ENCODE measurements at places on chromosomes 6 and 20.

DNA sequence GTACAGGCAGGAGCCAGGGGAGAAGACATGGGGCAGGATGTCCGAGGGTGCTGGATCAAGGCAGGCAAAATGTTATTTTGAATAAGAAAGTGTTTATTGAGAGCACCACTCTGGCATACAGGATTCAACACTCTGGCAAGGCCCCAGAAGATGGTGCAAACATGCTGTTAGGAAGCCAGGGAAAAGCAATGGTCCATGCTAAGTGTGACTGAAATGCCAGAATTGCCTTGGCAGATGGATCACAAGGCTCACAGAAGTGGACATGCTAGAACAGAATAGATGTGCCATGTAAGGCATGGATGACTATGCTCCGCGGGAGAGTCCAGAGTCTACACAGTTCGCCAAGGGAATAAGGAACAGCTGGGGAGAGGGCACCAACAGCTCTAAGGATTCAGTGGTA is 54.6 kb downstream of the QRSL1 start:
- no peak for DNase-seq

GRCh38 chr6:32819729-32820128 is 2.9 kb upstream of the HLA-DOB start:
- DNase-seq, result no peak

GRCh38 chr6:42418724-42419123 is 33.0 kb downstream of the TRERF1 start:
- no peak for DNase-seq

DNA sequence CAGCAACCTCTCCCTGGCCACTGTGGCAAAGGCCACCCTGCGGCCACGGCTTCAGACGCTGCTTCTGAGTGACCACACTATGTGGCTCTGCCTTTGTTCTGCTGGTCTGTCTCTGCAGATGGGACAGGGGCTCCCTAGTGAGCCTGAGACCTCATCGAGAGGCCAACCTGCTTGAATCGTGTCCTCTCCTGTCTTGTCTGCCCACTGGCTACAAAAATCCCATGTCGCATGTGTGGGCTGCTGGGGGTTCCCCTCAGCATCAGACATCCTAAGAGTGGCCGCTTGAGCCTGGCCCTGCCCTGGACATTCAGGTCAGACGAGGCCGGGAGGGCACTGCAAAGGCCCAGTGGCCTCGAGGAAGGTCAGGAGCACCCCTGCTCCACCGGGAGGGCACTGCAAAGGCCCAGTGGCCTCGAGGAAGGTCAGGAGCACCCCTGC is 222.9 kb downstream of the DLL1 start:
- no peak for DNase-seq

- peak; percentile 54 for DNase-seq
Observed at GRCh38 chr20:884983-885952, 30.9 kb downstream of the ANGPT4 start.

DNA sequence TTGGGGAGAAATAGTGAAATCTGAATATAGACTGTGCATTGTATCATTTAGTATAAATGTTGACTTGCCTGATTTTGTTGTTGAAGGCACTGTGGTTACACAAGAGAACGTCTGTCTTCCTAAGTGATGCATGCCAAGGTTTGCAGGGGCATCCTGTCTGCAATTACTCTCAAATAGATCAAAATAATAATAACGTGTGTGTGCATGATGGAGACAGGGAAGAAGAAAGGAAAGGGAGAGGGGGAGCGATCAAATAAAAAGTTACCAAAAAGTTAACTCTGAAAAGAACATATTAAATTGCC is 14.4 kb downstream of the PREX1 start:
- DNase-seq, result no peak

DNA sequence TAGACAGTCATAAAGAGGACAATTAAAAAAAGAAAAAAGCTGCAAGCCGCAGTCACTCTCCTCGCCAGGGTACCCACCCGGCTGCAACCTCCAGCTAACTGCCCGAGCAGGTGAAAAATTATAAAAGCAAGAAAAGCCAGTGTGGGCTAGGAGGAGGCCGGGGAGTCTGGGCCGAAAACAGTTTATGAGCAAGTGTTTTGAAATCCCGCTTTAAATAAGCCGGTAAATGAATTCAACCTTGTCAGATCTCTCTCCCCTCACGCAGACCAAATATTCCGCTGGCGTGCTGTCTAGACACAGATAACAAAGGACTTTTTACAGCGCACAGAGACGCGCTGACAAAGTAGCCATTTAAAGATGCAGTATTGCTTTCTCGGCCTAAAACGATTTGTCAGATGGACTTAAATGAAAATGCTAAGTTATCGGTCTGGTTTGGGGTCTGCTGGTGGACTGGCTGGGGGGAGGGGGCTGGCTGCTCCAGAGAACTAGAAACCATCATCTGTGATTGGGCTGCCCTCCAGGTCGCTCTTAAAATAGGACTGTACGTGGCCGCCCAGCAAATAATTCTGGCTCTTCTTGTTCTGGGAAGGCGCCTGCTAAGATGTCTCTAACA is 24.6 kb downstream of the PMEPA1 start:
- DNase-seq, result peak; percentile 13

- no peak for DNase-seq
Observed at GRCh38 chr6:12113190-12113577, 101.1 kb downstream of the HIVEP1 start.

GRCh38 chr20:5822569-5822968 is 72.4 kb downstream of the SHLD1 start:
- no peak for DNase-seq

DNA sequence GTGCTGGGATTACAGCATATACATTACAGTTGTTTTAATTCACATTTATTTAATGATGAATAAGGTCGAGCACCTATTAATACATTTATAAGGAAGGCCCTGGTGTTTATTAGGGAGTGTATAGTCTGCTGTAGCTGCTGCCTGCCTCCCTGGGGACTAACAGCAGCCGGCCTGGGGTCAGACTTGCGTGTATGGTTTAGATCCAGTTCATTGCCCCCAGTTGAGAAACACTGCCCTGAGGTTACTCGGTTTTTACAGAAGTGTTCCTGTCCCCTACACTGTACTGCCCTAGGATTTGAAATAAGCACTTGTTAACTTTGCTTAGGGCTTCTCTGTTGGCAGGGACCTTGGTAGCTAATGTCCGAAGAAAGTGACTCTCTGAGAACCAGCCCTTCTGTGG is 4.0 kb downstream of the TTPAL start:
- DNase-seq, result no peak

DNA sequence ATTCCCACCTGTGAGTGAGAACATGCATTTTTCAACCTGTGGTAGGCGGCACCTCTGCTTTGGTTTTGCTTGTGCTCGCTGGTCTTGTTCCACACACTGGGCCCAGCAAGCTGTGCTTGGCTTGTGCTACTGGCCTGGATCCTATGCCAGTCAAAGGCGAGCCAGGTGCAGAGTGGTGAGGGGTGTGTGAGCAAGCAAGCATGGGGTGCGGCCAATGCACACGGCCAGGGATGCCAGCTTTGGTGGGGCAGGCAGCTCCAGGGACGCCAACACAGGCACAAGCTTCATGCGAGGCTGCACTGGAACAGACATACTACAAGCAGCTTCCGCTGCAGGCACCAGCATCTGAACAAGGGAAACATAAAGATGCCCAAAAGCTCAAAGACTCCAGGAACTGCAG is 654.9 kb upstream of the EYS start:
- DNase-seq, result no peak

- DNase-seq, result peak; percentile 28
Observed at GRCh38 chr6:107075951-107076381, 39.3 kb downstream of the BEND3 start.

DNA sequence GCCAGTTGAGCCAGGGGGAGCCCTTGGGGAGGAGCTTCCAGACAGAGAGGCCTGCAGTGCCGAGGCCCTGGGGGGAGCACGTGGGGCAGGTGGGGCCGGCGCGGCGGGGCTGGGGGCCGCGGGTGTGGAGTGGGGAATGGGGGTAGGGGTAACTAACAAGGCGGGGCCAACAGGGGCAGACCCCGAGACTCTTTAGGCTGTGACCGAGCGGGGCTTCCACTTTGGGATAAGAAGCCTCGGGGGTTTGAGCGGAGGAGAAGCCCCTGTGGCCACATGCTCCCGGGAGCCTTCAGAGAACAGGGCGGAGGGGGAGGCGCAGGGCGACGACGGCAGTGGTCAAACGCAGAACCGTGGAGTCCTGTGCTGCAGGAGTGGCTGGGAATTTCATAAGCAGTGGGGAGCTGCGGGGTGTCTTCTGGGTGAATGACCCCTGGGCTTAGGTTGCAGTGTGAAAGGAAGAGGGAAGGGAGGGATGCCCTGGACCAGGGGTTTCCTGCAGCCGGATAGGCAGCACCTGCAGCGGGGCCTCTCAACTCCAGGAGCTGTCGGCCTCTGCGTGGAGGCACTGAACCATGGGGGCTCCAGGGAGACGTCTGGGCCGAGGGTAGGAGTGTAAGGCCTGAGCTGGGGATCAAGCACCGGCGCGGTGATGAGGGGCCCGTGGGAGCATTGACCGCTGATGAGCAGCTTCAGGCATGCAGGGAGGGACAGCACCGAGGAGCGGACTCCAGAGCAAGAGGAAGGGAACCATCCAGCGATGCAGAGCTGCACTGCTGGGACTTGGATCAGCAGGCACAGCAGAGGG is 121.0 kb downstream of the SYNDIG1 start:
- DNase-seq, result no peak

- DNase-seq, result no peak
Observed at GRCh38 chr20:18701969-18702368, 111.6 kb upstream of the SCP2D1 start.

- peak; percentile 67 for DNase-seq
Observed at GRCh38 chr6:90610301-90610750, 23.5 kb upstream of the MAP3K7 start.

GRCh38 chr6:18168264-18168663 is 13.0 kb downstream of the KDM1B start:
- no peak for DNase-seq

- no peak for DNase-seq
Observed at GRCh38 chr6:127515234-127515793, 3.8 kb downstream of the MTCL3 start.

- no peak for DNase-seq
Observed at GRCh38 chr6:167697316-167697715, 129.4 kb upstream of the AFDN start.

DNA sequence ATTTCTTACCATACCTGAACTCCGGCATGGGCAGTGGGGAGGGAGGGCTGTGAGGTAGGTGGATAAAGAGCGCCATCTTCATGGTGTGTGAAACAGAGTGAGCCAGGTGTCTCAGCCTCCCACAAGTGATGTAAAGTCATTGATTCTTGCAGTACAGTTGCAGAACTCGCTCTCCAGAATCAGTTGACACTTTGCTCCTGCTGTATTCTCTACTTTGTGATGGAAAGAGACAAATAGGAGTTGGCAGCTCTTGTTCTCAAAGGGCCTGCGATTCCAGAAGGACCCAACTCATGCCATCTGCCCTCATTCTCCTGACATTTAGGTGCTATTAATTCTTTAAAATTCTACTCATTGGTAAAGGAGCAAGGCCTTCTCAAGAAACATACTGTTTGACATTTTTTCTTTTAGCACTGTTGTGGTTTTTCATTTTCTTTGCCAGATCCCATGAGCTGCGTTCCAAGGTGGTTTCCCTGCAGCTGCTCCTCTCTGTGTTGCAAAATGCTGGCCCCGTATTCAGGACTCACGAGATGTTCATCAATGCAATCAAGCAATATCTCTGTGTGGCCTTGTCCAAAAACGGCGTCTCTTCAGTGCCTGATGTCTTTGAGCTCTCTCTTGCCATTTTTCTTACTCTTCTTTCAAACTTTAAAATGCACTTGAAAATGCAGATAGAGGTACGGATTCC is 49.3 kb downstream of the ARFGEF2 start:
- DNase-seq, result no peak

- no peak for DNase-seq
Observed at GRCh38 chr20:57877131-57877824, 167.5 kb upstream of the PMEPA1 start.

DNA sequence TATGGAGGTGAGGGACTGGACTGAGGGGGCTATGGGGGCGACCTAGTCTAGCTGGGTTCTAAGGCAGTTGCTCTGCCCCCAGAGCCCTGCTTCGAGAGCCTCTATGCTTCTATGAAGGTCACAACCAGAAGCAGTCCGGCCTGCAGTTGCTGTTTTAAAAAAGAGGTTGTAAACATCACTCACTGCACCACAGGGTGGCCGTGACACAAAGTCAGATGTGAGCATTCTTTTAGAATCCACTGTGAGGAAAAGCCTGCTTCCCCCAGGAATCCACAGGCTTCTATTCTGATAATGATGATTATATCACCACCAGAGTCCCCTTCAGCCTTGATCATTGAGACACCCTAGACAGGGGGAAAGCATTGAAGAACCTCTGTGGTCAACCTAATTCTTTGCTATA is 229.7 kb upstream of the AGPAT4 start:
- no peak for DNase-seq

GRCh38 chr20:34220561-34220960 is 20.7 kb upstream of the ASIP start:
- no peak for DNase-seq

- no peak for DNase-seq
Observed at GRCh38 chr20:62737271-62737811, 28.7 kb downstream of the NTSR1 start.

DNA sequence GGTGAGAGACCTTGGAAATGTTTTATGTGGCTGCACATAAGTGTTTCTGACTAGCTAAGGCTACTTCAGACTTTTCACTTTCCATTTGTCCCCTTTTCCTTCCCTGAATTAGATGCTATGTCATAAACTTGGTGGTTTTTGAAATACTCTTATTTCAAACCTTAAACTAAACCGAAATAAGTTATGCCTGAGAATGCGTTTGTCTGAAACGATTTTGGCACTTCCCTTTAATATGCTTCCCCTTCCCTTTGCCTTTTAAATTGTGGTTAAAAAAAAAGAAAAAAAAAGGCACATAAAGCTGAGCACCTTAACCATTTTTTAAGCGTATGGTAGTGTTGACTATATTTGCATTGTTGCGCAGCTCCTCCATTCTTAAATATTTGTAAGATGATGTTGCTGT is 14.3 kb downstream of the ZNF451 start:
- DNase-seq, result no peak

DNA sequence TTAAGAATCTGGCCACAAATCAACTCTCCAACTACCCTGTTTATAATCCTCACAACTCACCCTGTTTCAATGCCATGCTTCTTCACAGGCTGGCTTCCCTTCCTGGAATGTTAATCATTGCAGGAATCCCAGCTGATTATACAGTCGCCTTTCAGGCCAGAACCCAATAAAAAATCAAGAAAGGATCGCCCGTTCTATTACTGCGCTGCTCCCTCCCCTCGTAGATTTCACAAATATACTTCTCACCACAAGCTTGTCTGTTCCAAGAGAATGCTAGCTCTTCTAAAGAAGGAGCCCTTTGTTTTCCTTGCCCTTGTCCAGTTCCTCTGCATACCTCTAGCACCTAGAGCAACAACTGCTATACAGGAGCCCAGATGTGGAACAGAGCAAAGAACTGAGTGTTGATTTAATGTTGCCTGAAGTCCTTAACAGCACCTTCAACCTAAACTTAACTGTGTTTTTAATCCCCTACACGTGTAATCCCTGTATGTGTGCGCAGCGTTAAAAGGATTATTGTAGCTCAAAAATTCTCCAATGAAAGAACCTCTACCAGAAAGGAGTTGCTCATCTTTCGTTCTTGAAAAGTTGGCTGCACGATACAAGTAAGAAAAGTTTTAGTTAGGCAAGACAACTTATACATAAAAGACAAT is 988 bp downstream of the ECHDC1 start:
- no peak for DNase-seq
